T47D (cell line): ENCODE measurements at places on chromosomes 7 and 10.

DNA sequence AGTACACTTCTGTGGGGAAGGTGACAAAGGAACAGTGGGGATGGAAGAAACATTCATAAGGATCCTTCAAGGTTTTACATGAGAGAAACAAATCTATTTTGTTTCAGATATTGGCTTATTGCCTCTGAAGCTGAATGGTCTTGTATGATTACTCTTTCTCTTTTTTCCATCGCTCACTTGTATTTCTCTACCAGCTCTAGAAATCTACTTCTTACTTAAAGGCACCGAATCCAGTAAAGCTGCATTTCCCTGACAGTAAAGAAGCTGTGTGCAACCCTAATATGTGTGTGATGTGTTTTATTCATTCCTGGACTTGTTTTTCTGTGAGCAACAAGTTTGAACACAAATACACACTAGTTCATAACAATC lies 45.2 kb upstream of the NXPH1 start:
- no peak for DNase-seq

- DNase-seq, result no peak
These were observed 75.9 kb upstream of the NEUROD6 start for GRCh38 chr7:31416381-31416870.

DNA sequence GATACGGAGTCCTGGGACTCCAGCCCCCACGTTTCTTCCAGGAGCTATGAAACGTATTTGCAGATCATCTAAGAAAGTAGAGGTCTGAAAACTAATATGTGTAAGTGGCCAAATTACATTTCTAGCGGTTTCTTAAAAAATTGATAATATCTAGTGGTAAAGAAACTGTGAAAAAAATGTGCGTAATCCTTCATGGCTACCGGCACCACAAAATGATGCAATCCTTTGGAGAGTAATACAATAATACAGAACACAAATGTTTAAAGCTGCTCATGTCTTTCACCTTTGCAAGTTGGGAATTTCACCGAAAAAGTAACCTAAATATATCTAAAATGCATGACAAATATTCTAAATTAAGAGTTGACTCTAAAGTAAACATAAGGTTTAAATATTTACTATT lies 742.1 kb downstream of the GRID1 start:
- no peak for DNase-seq

DNA sequence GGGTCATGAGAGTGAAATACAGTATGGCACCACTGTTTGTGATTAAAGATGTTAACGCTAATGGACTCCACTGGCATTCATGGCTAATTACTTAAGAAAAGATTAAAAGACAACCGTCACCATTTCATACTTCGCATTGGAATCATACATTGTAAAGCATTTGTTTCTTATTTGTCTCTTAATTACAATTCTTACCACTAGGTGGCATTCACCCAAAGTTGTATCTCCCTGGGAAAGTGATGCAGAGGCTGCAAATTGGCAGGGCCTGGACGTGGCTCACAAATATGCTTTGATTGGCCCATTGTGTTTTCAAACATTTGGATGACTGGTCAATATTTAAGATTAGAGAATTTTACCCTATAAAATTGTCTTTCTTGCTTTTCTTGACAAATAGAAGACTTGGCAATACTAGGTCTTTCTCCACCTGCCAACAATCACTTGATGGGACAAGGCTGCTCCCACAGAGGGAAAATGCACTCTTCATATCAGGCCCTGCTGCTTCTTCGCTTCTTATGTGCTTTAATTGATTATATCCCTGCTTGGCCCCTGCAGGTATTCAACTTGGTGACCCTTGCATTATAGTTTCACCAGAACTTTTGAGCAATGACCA lies 72.1 kb upstream of the STARD3NL start:
- DNase-seq, result peak; percentile 46

- DNase-seq, result no peak
These were observed 15.1 kb downstream of the PSAP start for GRCh38 chr10:71835671-71836595.

DNA sequence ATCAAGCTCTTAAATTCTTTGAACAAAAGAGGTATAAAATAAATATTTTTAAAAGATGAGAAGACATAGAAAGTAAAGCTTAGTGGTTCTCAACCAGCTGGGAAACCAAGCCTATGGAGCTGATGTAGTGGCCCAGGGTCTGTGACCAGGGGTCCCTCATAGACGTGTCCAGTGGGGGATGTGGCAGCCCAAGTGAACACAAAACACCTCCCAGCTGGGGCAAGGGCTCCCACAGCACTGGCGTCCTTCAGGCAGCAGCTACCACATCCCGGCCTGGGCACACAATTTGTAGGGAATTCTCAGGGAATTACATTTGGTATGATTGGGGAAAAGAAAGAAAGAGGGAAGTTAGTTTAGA lies 17.8 kb upstream of the CCDC71L start:
- no peak for DNase-seq

- DNase-seq, result no peak
These were observed 208.8 kb downstream of the TCERG1L start for GRCh38 chr10:131102676-131103075.

GRCh38 chr7:21023841-21024484 lies 237.3 kb upstream of the SP8 start:
- peak; percentile 45 for DNase-seq

GRCh38 chr7:100589341-100589947 lies 3.3 kb downstream of the FBXO24 start:
- no peak for DNase-seq

GRCh38 chr7:148941598-148942275 lies 57.6 kb upstream of the EZH2 start:
- DNase-seq, result peak; percentile 88

DNA sequence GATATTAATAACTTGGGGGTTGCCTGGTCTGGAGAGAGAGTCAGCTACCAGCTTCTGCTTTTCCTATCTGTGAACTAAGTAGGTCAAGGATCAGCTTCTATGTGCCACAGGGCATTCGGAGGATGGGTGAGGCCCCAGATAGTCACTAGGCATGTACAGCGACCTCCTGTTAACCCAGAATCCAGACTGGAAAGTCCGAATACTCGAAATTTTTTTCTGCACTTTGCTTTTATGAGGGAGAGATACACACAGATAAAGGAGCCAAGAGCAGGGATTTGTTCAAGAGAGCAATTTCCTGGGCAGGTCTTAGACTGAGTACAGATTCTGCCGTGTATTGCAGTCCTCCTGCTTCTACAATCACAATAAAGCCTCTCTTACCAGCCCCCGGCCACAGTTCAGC lies 54.2 kb downstream of the EMX2 start:
- no peak for DNase-seq

DNA sequence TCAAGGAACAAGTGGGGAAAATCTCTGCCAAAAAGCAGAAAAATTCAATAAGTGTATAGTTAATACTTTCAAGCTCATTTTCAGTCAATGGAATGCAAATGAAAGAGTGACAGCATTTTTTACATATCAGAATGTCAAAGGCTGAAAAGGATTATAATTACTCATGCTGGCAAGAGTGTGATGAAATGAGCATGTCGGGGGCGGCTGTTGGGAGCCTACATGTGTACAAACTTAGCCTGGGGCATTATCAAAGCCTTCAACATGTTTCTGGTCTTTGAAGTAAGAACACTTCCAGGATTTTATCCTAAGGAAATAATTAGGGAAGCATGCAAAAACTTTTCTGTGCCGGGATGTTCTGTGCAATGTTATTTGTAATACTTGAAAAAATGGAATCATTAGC lies 221.7 kb upstream of the LYZL1 start:
- DNase-seq, result no peak

DNA sequence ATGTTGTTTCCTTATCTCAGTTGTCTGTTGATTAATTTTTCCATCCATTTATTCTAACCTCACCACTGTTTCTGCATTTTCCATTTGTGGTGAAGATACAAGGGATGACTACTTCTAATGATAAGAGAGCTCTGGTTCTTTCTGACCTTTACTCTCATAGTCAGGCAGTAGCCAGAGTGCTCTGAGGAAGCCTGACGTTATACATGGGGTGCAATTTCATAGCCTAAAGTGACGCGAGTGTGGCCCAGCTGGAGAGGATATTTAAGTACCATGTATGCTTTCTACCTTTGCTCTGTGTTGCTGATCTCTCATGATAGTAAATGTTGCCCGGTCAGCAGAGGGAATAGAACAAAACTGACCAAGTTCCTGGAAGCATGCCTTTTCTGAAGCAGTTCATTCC lies 33.9 kb upstream of the CYCS start:
- no peak for DNase-seq

- no peak for DNase-seq
These were observed 13.0 kb upstream of the BAMBI start for GRCh38 chr10:28664369-28664740.

GRCh38 chr7:79398138-79398749 lies 55.2 kb downstream of the MAGI2 start:
- DNase-seq, result no peak

DNA sequence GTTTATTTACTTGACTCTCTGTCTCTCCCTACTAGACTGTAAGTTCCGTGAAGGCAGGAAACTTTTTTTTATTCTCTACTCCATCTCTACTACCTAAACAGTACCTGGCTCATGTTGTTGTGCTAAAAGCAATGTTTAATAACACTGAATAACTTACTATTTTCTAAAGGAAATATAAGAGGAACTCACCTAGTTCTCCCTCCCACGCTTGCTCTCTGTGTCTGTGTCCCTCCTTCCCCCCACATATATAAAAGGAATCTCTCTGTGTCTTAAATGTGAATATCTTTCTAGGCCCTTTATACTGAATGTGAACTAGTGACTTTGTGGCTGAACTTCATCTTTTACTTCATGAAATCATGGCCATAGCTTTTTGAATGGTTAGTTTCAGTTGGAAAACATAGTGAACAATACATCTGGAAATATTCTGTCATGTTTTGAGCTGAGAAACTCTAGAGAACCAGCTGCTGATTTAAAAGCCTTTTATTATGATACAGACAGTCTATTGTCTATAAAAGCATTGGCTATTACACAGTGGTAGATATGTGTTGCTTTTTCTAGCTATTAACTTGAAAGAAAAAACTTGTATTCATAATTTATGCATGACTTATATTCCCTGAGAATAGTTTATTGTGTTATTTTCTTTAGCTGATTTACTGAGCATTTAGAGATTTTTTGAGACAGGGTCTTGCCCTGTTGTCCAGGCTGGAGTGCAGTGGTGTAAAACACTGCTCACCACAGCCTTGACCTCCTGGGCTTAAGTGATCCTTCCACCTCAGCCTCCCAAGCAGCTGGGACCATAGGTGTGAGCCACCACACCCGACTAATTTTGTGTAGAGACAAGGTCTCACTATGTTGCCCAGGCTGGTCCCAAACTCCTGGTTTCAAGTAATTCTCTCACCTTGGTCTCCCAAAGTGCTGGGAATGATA lies 42.5 kb downstream of the VCL start:
- DNase-seq, result no peak

DNA sequence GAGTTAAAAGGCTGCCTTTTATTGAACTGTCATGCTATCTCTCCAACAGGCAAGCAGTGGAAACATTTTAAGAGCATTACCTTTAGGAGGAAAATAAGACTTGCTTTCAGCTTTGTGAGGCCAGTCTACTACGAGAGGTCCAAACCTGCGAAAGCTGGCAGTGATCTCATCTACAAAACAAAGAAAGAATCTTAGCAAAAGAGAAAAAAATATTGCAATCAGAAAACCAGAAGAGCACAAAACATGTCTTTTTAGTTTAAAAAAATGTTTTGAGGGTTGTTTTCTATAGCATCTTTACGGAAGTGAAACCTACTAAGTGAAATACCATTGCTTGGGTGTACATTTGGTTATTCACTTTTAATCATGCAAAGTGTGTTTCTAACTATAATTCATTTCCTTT lies 147.9 kb downstream of the CPEB3 start:
- no peak for DNase-seq

- DNase-seq, result no peak
These were observed 18.8 kb upstream of the SH2D4B start for GRCh38 chr10:80518807-80519360.

GRCh38 chr10:119680650-119681081 lies 29.5 kb downstream of the BAG3 start:
- no peak for DNase-seq

- no peak for DNase-seq
These were observed 285.1 kb downstream of the ZEB1 start for GRCh38 chr10:31604096-31604495.

DNA sequence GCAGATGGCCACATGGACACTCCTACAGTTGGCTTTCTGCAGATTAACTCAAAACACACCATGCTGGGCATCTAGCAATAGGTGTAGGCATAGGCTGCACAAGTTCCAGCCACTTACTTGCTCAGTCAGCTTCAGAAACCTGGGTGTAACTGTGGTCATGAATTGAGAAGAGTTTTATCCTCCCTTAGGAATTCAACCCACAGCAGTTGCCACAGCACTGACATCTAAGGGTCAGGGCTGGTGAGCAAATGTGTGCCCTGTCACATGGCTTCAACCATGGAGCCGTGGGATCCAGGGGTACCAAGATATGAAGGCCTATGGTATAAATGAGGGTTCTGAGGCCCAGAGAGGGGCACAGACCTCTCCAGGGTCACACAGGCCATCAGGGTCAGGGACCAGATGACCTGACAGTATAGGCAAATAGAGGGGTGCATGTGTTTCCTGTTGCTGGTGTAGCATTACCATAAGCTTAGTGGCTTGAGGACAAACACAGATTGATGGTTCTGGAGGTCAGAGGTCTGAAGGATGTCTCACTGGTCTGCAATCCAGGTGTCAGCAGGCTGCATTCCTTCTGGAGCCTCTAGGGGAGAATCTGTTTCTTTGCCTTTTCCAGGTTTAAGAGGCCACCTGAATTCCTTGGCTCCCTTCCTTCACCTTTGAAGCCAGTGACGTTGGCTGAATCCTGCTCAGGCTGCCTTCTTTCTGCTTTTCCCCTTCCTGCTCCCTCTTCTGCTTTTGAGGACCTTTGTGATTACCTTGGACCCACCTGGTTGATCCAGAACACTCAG lies 24.1 kb downstream of the MINDY4 start:
- peak; percentile 57 for DNase-seq

DNA sequence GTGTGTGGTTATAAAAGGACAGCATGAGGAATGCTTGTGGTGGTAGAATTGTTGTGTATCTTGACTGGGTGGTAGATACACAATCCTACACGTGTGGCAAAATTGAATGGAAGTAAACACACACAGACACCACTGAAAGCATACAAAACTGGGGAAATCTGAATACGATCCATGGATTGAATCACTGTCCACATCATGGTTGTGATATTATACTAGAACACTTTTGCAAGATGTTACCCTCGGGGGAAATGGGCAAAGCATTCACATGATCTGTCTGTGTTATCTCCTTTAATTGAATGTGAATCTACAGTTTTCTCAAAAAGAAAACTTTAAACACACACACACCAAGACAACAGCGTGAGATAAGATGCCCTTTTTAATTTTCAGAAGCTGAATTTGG lies 165.2 kb upstream of the CELF2 start:
- DNase-seq, result no peak
